ENCODE measurements at places on chromosomes 7 and 10.

DNA sequence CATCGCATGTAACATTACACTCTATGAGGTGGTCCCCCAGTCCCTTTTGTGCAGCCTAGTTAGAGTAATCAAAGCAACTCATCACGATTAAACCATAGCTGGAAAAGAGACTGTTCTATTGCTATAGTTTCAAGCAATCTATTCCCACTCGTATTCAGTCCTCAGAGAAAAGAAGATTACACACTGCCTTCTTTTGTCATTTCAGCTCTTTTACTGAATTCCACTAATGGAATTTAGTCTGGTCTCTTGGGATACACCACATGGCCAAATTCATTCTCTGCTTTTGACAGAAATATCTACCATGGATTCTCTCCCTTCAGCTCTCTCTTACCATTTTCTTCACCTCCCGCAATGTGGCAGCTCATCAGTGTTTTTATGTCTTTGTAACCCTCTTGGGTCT is 108.9 kb upstream of the HDAC9 start:
- H3K27ac ChIP-seq = no peak overlapping the region
- H3K27me3 ChIP-seq = no peaks in the 10 kb centered on the region

- no peak overlapping the region for H3K27ac ChIP-seq
- no peak overlapping the region for H3K4me3 ChIP-seq
- no peaks in the 10 kb centered on the region for H3K36me3 ChIP-seq
- no peaks in the 10 kb centered on the region for H3K4me1 ChIP-seq
- H3K27me3 ChIP-seq = no peaks in the 10 kb centered on the region
These were observed 265.4 kb upstream of the SLC26A5 start for GRCh38 chr7:103711413-103711812.

GRCh38 chr7:11709196-11709595 is 122.8 kb downstream of the THSD7A start:
- DNase-seq = no peak
- no peaks in the 10 kb centered on the region for H3K36me3 ChIP-seq

- no peaks in the 10 kb centered on the region for H3K36me3 ChIP-seq
- H3K4me3 ChIP-seq = no peak overlapping the region
- H3K27me3 ChIP-seq = no peaks in the 10 kb centered on the region
- no peak for DNase-seq
- no peak overlapping the region for H3K27ac ChIP-seq
These were observed 47.2 kb downstream of the PDE1C start for GRCh38 chr7:32022966-32023365.

DNA sequence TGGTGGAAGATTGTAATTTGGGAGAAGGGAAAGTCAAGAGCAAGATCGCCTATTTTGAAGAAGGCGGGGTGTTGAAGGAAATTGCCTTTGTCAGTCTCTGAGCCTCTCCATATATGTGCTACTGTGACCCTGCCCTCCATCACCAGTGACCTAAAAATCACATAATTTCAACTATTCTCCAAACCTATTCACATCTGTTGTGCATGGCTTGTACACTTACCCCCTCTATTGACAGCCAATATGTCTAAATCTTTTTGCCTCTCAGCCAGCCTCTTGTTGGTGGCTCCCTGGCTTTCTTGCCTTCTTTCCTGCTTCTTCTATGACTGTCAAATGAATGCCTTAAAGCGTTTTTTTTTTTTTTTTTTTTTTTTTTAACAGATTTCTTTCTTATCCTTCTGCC is 295.6 kb downstream of the AUTS2 start:
- no peak for DNase-seq
- no peaks in the 10 kb centered on the region for H3K4me1 ChIP-seq
- no peaks in the 10 kb centered on the region for H3K36me3 ChIP-seq
- no peak overlapping the region for H3K4me3 ChIP-seq
- no peaks in the 10 kb centered on the region for H3K27me3 ChIP-seq
- no peak overlapping the region for H3K27ac ChIP-seq

DNA sequence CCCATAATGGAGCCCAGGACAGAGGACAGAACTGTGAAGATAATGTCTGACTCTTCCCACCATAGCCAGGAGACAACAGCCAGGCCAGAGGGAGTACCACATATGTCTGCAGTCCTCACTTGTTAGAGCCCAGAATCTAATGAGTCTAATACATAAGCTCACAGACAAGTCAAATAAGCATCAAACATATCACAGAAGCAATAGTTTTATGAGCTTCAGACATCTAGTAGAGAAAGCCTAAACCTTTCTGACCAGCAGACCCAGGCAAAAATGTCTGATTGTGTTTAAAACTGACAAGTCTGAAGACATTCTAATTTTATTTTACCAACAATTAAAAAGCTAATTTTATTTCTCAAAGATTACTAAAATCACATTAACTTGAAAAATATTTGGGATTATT is 75.5 kb downstream of the MAPK8 start:
- peaks cover 27% of the 10 kb centered on the region for H3K4me1 ChIP-seq
- no peak overlapping the region for H3K4me3 ChIP-seq
- no peak for DNase-seq
- H3K27me3 ChIP-seq = no peaks in the 10 kb centered on the region
- no peaks in the 10 kb centered on the region for H3K36me3 ChIP-seq

DNA sequence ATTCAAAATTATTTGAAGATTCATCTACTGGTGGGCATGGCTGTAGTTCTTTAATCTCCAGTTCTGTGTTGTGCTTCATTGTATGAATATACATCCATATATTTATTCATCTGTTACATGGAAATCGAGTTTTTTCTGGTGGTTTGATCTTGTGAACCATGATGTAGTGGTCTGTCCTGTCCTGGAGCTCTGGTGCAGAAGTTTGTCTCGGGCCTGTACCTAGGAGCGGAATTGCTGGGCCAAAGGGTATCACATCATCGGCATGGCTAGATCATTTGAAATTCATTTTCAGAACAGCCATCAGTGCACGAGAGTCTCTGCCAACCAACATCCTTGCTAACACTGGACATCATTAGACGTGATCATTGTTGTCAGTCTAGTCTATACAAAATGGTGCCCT is 107.0 kb downstream of the ELFN1 start:
- no peaks in the 10 kb centered on the region for H3K4me1 ChIP-seq
- no peak overlapping the region for H3K27ac ChIP-seq
- H3K27me3 ChIP-seq = peaks cover 62% of the 10 kb centered on the region
- no peak overlapping the region for H3K4me3 ChIP-seq
- DNase-seq = no peak

- H3K4me1 ChIP-seq = no peaks in the 10 kb centered on the region
- no peak overlapping the region for H3K27ac ChIP-seq
- no peaks in the 10 kb centered on the region for H3K27me3 ChIP-seq
- peaks cover 13% of the 10 kb centered on the region for H3K36me3 ChIP-seq
- H3K4me3 ChIP-seq = no peak overlapping the region
These were observed 37.3 kb downstream of the SHH start for GRCh38 chr7:155774947-155775346.

DNA sequence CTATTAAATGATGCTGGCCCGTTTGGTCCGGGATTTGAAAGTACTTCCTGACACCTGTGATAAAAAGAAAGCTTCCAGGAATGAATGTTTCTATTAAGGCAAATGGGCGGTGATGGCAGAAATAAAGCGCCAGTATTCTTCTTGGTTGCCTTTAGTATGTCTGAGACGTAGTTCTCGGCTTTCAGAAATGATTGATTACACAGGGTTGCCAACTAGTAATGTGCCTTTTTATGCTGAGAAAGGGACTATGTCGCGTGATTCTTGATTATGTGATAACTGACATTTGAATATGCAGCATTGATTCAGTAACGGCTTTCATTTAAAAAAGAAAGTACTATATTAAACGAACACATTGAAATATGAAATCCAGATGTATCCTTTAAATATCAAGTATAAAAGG is 13.9 kb downstream of the ZRANB1 start:
- H3K27me3 ChIP-seq = no peaks in the 10 kb centered on the region
- no peak overlapping the region for H3K27ac ChIP-seq
- H3K4me3 ChIP-seq = no peak overlapping the region
- peaks cover 10% of the 10 kb centered on the region for H3K4me1 ChIP-seq
- no peak for DNase-seq
- H3K36me3 ChIP-seq = no peaks in the 10 kb centered on the region

DNA sequence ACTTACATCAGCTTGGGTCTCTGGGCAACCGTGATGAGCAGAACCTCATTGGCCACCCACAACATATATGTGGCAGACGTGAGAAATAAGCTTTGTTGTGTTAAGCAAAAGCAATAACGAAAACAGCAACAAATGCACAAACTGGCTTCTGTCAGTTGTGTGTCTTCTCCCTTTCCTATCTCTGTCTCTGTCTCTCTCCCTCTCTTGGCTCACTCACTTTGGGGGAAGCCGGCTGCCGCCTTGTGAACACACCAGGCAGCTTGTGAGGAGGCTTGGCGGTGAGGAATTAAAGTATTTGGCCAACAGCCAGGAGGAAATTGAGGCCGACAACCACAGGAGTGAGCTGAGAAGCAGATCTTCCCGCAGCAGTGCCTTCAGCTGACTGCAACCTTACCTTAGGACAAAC is 21.9 kb upstream of the CDCA7L start:
- no peak for DNase-seq
- no peaks in the 10 kb centered on the region for H3K27me3 ChIP-seq
- H3K36me3 ChIP-seq = no peaks in the 10 kb centered on the region
- no peaks in the 10 kb centered on the region for H3K4me1 ChIP-seq
- no peak overlapping the region for H3K4me3 ChIP-seq

DNA sequence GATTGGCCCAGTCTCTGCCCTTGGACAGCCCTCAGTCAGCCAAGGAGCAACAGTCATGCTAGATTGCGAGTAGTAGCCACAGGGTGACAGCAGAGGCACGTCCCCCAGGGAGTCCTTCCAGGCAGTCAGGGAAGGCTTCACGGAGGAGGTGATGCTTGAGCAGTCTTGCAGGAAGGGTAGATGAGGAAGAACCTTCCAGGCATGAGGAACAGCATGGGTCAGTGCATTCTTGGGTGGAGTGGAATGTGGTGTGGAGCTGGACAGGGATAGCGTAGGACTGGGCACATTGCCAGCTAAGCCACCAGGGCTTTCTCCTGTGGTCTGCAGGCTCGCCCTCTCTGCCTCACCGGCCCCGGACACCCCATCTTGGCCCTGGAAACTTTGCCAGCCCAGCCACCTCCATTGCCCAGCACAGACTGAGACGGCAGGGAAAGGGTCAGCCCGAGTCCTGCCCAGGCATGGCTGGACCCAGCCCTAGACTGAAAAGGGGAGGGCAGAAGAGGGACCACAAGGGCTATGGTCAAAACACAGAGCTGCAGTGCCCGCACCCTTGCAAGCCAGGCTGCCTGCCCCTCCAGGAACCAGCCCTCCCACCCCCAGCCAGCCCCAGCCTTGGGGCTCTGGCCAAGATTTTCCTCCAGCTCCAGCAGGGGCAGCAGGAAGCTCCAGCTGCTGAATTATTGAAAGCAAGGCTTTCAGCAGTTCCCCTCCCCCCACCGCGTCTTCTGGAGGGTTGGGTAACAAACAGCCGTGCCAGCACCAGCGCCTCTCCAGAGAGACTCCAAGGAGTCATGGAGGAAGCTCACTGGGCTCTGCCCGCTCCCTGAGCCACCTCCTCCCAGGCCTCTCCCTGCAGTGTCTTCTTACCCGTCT is 18.7 kb downstream of the SRRM3 start:
- no peak for DNase-seq
- no peaks in the 10 kb centered on the region for H3K36me3 ChIP-seq
- no peak overlapping the region for H3K4me3 ChIP-seq
- no peak overlapping the region for H3K27ac ChIP-seq
- H3K27me3 ChIP-seq = peaks cover 67% of the 10 kb centered on the region
- H3K4me1 ChIP-seq = no peaks in the 10 kb centered on the region

DNA sequence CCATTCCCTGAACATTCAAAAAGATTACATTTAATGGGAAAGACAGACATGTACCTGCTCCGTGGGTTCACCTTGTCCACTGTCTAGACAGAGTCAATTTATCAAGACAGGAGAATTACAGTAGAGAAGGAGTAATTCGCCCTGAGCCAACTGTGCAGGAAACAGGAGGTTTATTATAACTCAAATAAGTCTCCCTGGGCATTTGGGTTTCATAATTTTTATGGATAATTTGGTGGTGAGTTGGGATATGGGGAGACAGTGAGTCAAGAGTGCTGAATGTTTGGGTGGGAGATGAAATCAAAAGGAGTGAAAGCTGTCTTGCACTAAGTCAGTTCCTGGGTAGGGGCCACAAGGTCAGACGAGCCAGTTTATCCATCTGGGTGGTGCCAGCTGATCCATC is 165.9 kb upstream of the NAMPT start:
- no peaks in the 10 kb centered on the region for H3K4me1 ChIP-seq
- no peaks in the 10 kb centered on the region for H3K27me3 ChIP-seq
- no peak for DNase-seq

- H3K4me3 ChIP-seq = no peak overlapping the region
- DNase-seq = no peak
- H3K27ac ChIP-seq = no peak overlapping the region
- H3K27me3 ChIP-seq = no peaks in the 10 kb centered on the region
- no peaks in the 10 kb centered on the region for H3K4me1 ChIP-seq
These were observed 53.8 kb downstream of the NHLRC2 start for GRCh38 chr10:113908236-113908635.

DNA sequence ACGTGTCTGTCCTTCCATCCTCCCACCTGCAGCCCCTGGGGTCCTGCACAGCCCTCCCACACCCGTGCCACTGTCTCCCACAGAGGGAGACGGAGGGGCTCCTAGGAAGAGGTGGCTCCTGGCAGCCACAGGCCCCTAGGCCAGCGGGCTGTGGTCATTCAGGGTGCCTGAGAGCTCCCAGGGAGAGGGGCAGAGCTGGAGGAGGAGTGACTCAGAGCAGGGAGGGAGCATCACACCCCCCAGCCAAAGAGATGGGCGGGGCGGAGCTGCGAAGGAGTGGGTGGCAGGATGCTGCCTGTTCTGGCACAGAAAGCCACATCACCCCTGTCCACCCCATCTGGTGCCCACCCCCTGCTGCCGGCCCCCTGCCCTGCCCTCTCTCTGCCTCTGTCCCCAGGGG is 50.5 kb downstream of the STK32C start:
- no peak overlapping the region for H3K4me3 ChIP-seq
- DNase-seq = no peak
- H3K27ac ChIP-seq = no peak overlapping the region

- H3K27me3 ChIP-seq = no peaks in the 10 kb centered on the region
- H3K4me1 ChIP-seq = no peaks in the 10 kb centered on the region
- H3K4me3 ChIP-seq = no peak overlapping the region
- DNase-seq = no peak
- no peaks in the 10 kb centered on the region for H3K36me3 ChIP-seq
- H3K27ac ChIP-seq = no peak overlapping the region
These were observed 660.2 kb upstream of the IGFBP3 start for GRCh38 chr7:46581268-46581667.

Data from MM.1S (cell line).